ENCODE measurements at places on chromosomes 2 and 18. TPM values are rescaled to one million over a fixed set of nuclear protein-coding genes. Genes with fewer than 3 reads are reported as not detected.

The MC4R gene
- not detected for total RNA-seq

The TMEM247 gene
- not detected for total RNA-seq

The IL1RL1 gene
- total RNA-seq, result 23.6 TPM

The REG1B gene
- not detected for total RNA-seq

The SPP2 gene
- total RNA-seq, result not detected

The ESCO1 gene
- total RNA-seq, result 16.2 TPM

The RNF125 gene
- 2.3 TPM for total RNA-seq

GRCh38 chr2:167017021-167017420 lies 128.7 kb downstream of the XIRP2 start:
- DNase-seq, result no peak

DNA sequence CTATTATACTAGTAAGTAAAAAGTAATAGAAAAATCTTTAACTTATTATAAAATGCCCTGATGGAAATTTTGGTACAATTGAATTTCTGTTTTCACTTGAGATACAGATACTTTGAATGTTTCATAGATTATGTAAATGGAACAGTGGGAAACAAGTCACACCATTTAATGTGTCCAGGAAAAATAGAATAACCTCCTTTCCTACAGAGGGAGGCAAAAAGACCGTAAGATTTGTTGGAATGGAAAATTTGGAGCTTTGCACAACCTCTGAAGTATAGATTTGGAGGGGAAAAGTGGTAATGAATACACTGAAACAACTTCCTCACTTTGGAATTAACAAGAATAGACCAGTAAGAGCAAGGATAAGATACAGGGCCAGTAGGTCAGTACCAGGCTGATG lies 149.2 kb upstream of the L3MBTL4 start:
- no peak for DNase-seq

- DNase-seq, result peak; percentile 36
Observed at GRCh38 chr2:163664610-163665009, 71.2 kb downstream of the FIGN start.

DNA sequence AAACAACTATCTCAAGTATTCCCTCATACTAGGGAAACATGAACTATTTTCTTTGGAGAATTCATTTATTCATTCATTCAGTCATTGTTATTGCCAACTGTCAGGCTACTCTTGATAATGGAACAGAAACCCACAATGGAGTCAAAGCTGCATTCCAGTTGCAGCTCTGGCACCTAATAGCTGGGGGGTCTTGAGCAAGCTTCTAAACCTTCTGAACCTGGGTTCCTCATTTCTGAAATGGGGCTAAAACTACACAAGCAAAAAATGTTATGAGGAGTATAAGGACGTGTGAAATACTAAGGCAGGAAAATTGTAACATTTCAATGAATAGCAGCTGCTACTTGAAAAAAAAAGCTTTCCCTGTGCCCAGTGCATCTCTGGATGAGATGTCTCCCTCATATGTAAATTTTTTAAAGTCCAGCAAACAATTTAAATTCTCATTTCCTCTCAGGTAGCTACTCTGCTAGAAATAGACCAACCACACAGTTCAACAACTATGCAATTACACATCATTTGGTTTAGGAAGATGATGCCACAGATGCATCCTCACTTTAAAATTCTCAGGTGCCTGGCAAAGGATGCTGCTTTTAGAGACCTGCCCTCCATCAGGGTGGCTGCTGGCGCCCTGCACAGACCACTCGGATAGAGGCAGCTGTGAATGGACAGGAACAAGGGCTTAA lies 38.5 kb downstream of the SPRED2 start:
- DNase-seq, result no peak

- no peak for DNase-seq
Observed at GRCh38 chr2:239774142-239774462, 251.0 kb downstream of the NDUFA10 start.

GRCh38 chr2:200968162-200968561 lies 4.7 kb upstream of the ORC2 start:
- peak; percentile 77 for DNase-seq

GRCh38 chr2:23475036-23475435 lies 90.1 kb downstream of the KLHL29 start:
- no peak for DNase-seq

DNA sequence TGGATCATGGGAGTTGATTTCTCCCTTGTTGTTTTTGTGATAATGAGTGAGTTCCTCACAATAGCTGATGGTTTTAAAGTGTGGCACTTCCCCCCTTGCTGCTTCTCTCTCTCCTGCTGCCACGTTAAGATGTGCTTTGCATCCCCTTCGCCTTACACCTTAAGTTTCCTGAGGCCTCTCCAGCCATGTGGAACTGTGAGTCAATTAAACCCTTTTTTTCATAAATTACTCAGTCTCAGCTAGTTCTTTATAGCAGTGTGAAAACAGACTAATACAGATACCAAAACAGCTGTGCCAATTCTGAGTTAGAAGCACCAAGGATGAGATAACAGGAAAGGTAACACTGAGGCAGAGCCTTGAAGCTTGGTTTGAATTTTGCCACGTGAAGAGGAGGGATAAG lies 44.7 kb downstream of the ITSN2 start:
- DNase-seq, result no peak

GRCh38 chr18:29512203-29512602 lies 1335.3 kb upstream of the CDH2 start:
- DNase-seq, result no peak

DNA sequence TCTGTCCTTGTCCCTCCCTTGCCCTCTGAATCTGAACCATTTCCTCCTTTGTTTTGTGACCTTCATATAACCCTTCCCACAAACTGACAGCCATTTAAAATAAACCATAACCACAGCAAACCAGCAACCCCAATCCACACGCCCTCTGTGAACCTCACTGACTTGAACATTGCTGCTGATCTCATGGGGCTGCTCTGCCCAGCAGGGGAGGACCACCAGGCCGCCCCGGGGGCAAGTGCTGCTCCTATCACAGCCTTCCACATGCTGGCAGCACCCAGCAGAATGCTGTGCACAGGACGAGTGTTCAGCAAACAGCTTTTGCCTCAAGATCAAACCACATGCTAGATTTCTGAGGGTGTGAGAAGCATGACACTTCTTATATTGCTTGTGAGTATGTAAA lies 73.9 kb upstream of the UXS1 start:
- DNase-seq, result no peak

GRCh38 chr2:11009891-11010290 lies 98.2 kb downstream of the KCNF1 start:
- DNase-seq, result no peak

DNA sequence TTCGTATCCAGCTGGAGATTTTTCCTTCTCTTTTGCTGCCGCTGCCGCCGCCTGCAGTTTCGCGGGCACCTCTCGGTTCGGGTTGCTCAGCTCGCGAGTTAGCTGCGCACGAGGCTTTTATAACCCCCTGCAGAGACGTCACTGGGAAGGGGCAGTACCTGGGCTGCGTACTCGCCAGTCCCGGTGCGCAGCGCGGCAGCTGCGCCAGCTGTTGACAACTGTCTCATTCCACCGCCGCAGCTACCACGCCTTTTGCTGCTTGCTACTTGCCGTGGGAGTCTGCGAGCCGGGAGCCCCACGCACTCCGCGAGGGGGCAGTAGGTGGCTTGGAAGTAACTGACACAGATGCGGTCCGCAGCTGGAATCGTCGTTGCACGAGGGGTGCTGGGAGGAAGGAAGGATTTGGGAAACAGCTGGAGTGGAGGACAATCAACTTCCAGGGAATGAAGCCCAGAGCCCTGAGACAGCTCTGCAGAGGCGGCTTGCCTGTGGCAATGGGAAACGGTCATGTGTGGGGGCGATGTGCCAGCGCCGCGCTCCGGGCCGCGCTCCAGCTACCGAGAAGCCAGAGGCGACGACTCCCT lies at the start of gene TACR1:
TSS of gene TACR1 (minus strand) at position 93 of the 584 bp plus-strand sequence. CDS start 586 bp downstream, outside the sequence.
- DNase-seq, result peak; percentile 40

GRCh38 chr2:216717907-216718615 lies 22.7 kb upstream of the IGFBP5 start:
- no peak for DNase-seq

GRCh38 chr18:13433125-13433524 lies 214.6 kb downstream of the LDLRAD4 start:
- no peak for DNase-seq

Data from mammary epithelial cell (primary cell).